ENCODE measurements at places on chromosomes 5 and 9. TPM values are rescaled to one million over a fixed set of nuclear protein-coding genes. Genes with fewer than 3 reads are reported as not detected.

Gene C9orf50
- total RNA-seq, result 0.41 TPM

Gene MVB12B
- 2.3 TPM for total RNA-seq

Gene ACTBL2
- not detected for total RNA-seq

Gene SPATA6L
- 2.1 TPM for total RNA-seq

Gene ROPN1L
- 0.18 TPM for total RNA-seq

Gene PCA3
- not detected for total RNA-seq

Gene SPATA31C2
- not detected for total RNA-seq

Gene ACOT12
- not detected for total RNA-seq

Gene DNAH5
- total RNA-seq, result not detected

Gene GPR150
- total RNA-seq, result 0.74 TPM

Gene FOXD4L4
- total RNA-seq, result not detected

Gene CARTPT
- not detected for total RNA-seq

Gene NPR3
- 0.16 TPM for total RNA-seq

Gene PRLR
- total RNA-seq, result not detected

Gene SCGB3A1
- total RNA-seq, result not detected
